ENCODE measurements at places on chromosomes 6 and 20.
A peak's percentile ranks its signal among the peaks of the same experiment; 100 is the strongest.

DNA sequence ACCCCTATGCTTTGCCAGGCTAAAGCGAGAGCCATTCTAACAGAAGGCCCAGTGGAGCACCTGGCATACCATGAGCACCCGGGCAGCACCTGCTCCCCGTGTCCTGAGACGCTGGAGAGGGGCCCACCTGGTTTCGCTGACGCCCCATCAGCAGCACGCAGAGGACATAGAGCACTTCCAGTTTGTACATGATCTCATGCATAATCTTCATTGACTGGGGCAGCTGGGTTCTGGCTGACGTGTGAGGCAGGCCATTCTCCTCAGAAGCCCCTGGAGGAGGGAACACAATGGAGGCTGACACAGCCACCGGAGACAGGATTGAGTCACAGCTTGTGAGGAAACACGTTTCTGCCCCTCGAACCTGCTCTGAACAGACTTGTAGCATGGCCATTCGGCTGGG is 65.4 kb downstream of the MYH7B start:
- DNase-seq = no peak

DNA sequence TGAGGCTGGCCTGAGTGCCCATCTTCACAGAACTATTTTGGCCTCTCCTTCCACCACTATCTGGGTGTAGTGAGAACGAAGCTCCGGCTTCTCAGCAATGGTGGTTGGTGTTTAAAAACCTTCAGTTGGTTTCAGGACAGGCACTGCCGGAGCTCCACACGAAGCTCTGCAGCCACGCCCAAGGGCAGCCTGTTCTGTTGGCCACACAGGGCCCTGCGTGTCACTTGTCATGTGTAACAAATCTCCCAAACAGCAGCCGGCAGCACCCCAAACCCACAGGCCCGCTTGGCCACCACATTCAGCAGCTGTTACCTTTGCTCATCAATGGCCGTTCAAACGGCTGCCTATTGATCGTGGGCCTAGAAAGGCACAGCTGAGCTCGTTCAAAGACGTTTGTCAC is 97.5 kb downstream of the ERMARD start:
- DNase-seq = no peak

- DNase-seq = no peak
These were observed 89.2 kb downstream of the RPP40 start for GRCh38 chr6:4914420-4915159.

GRCh38 chr6:137051790-137052472 is 7.2 kb upstream of the IL20RA start:
- no peak for DNase-seq

DNA sequence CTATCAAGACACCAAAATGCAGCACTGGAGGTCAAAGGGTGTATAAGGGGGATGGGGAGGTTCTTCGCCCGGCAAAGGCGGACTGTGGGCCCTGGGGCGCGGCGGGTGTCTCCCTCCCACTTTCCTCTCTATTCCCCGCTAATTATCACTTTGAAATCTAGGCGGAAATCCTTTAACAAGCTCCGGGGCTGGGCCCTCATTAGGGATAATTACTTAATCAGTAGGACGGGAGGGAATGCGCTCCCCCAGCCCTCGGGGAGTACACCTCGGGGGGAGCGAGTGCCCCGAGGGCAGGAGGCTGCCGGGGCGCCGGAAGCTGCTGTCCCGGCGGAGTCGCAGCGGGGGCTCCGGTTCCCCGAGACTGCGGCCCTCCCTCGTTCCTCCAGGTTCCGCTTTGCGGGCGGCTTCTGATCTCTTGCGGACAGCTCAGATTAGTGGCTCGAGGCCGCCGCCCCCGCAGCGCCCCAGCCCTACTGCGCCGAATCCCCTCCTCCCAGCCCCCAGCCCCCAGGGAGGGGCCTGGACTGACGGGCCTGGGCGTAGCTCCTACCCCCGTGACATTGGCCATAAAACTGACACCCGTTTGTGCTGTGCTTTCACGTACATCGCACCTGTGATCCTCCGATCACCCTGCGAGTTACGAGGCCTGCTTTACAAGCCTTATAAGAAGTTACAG is 14.7 kb downstream of the MUCL3 start:
- DNase-seq = peak; percentile 73

Data from CD4-positive, alpha-beta T cell treated with Interleukin-12 subunit alpha and Interleukin-12 subunit beta, for 1 hour (primary cell).